ENCODE measurements at places on chromosomes 6 and 20.

- DNase-seq, result peak; percentile 64
Measured at GRCh38 chr6:3484192-3484591, 27.3 kb upstream of the SLC22A23 start.

GRCh38 chr20:34951252-34951651 is 4.4 kb downstream of the GSS start:
- DNase-seq, result no peak

- DNase-seq, result peak; percentile 49
Measured at GRCh38 chr6:25089442-25089841, 153.7 kb upstream of the RIPOR2 start.

DNA sequence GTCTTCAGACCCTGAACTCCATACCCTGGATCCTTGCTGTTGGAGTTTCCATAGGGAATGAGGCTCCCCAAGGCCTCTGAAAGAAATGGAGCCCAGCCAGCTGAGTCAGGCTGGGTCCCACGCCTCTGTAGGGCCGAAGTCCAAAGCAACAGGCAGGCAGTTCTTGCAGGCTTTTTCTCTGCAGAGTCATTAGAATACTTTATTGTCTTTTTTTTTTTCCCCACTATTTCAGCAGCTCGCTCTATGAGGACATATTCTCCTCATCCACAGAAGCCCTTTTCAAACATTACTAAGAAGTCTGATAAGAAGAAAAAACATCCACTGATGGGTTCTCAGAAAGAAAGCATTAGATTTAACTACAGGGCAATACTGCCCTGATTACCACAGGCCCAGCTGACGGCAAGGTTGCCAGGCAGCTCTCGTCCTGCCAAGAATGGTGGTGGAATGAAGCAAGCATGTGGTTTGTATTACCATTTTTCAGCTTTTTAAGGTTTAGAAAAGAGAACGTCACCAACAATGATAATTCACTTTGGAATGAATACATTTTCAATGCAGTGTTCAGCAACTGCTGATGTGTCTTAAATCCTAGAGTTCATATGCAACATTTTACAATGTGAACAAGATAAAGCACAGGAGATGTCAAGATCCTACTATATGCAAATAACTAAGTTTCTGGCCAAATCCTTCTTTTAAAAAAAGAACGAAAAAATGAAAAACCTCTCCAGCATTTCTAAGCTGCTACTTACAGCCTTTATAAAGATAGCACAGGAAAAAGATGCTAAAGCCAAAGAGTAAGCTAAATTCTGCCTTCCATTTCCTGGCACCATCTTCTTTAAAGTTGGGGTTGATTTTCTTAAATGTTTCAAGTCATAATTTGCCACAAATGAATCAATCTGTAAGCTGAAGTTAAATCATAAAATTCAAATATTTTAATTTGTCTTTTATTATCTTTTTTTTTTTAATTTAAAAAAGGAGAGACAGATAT is 223.6 kb upstream of the CITED2 start:
- DNase-seq, result peak; percentile 96

GRCh38 chr6:63269470-63269869 is 50.3 kb downstream of the LGSN start:
- no peak for DNase-seq

GRCh38 chr6:16322666-16323312 is 84.4 kb downstream of the GMPR start:
- DNase-seq, result peak; percentile 79

DNA sequence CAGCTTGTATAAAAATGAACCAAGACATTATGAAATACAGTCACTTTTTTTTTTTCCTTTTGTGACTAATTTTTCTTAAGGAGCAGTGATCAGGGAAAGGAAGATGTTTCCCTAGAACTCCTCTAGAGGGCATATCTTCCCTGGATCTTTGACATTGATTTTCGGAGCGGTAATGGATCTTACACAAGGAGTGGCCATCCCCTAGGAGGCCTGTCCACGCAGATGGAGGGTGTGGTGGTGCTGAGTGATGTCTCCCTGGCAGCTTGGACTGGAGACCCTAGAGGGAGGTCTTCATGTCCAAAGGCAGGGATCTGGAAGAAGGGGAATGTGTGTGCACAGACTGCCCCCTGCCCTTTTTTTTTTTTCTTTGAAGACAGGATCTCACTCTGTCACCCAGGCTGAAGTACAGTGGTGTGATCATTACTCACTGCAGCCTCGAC is 7.0 kb upstream of the KIFC1 start:
- DNase-seq, result peak; percentile 90

DNA sequence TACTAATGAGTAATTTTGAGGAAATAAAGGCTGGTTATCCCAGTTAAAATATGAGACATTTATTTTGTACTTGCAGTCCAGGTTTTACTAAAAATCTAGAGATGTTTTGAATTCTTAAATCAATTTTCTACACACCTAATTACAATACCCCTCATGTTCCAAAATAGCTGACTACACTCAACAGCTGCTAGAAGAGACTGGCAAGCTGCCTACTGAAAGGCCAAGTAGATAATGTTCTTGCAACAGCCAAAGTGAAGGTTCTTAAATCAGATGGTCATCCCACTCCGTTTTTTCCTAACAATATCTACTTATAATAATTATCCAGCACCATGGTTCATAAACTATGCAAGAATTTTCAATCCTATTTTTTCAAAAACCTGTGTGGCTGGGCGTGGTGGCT is 69.0 kb downstream of the DTNBP1 start:
- no peak for DNase-seq

DNA sequence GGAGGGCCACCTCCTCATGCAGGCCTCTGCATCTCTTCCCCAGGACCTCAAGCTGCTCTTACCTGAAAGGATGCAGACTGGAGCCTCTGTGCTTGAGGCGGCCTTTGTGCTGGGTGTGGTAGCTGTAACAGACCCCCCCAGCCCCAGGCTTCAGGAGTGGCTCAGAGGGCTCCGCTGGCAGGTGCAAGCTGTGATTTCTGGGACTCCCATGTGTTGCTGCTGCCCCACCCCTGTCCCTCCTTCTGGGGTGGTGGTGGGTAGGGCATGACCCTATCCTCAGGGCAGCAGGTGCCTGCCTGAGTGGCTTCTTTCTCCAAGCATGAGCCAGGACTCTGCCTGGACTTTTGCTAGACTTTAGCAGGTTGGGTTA is 121.2 kb downstream of the SULF2 start:
- no peak for DNase-seq

DNA sequence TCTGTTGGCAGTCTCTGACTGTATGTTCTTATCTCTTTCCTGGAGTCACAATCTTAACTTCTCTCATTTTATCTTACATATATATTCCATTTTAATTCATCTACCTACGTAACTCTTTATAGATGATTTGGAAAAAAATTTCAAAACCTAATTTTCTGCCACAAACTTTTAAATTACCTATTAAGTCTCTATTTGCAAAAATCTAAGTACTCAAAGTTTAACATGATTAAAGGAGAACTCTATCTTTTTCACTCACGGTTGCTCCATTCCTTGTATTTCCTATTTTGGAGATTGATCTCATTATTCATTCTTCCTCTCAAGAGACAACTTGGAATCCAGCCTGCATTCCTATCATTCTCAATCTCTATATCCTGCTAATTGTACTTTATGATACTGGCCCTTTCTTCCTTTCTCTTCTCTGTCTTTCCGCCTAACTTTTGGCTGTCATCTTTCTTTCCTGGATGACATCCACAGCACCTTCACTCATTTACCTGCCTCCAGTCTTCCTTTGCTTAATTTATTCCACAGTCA is 1071.1 kb upstream of the CITED2 start:
- peak; percentile 60 for DNase-seq

DNA sequence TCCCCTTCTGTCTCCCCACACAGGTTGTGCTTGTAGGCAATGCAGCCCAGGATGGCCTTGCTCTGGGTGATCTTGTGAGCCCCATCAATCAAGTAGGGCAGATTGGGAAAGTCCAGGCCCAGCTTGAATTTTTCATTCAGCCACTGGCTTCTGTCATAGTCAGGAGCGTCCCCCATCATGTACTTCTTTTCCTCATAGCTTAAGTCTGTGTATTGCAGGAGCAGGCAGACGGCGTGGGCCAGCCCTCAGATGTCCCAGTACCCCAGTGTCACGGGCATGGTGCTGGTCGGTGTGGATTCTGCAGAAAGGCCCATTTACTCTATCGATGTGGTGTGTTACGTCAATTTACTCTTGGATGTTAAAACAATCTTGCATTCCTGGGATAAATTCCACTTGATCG is 40.1 kb upstream of the SLC16A10 start:
- DNase-seq, result no peak

DNA sequence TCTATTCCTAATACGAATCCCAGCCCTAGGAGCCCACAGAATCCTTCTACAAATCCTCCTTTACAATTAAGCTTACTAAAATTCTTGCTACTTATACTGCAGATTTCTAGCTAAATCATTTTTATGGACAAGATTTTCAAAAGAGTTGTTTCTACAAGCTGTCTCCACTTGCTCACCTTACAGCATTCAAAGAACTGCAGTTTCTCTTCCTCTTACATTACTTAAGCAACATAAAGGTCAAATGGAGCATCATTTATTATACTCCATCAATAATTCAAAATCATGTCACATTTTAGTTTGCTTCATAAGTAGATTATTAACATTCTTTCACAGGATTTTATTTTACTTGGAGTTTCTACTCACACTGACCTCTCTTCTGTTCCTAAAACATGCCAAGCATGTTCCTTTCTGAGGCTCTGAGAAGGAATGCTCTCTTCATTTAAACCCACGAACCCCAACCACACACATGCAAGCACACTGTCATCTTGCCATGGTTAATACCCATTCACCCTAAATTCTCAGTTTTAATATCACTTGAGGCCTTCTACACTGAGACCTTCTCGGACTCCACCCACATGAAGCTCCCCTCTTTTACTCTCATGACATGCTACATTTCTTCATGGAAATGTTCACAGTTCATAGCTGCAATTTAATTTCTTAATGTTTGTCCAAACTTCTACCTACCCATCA is 388.2 kb downstream of the TBC1D32 start:
- DNase-seq, result no peak

GRCh38 chr6:40315060-40315459 is 272.1 kb downstream of the LRFN2 start:
- DNase-seq, result no peak

GRCh38 chr20:25148181-25148981 is 47.1 kb upstream of the ENTPD6 start:
- peak; percentile 82 for DNase-seq

- peak; percentile 92 for DNase-seq
Measured at GRCh38 chr20:57947421-57948179, 237.8 kb upstream of the PMEPA1 start.

DNA sequence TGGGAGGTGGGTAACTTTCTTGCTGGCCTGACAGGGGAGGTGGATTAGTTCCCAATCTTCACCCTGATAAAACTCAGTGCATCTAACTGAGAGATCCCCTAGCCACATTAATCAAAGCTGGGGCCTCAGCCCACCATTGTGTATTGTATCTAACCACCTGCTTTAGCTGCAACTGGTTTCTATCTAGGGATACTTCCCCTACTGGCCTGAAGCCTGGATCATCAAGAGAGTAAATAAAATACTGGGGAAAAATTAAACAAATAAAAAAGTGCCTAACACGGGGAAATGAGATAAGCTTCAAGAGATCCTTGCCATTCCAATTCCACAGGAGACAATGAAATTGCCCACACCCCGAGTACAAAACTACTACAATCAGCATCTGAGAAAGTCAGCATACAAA is 149.4 kb downstream of the INSM1 start:
- no peak for DNase-seq

GRCh38 chr6:165800337-165800736 is 137.3 kb upstream of the PDE10A start:
- DNase-seq, result no peak

GRCh38 chr6:27599859-27600532 is 127.1 kb upstream of the ZNF184 start:
- no peak for DNase-seq

DNA sequence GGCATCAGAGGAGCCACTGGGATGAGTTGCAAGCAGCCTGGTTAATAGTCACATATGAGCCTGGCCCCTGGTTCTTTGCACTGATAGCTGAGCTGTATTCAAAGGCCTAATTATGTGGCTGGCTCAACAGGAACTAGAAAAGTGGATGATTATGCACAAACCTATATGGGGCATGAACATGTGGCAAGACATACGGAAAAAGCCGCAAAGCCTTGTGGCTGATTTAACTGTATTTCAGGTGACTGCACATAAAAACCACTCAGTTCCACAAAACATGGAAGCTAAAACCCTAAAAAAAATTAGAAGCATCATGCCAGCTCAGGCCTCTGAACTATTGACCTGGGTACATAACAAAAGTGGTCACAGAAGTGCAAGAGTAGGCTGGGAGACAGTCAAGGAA is 13.0 kb upstream of the MUC22 start:
- no peak for DNase-seq

- no peak for DNase-seq
Measured at GRCh38 chr6:13998356-13998755, 73.6 kb downstream of the RNF182 start.

DNA sequence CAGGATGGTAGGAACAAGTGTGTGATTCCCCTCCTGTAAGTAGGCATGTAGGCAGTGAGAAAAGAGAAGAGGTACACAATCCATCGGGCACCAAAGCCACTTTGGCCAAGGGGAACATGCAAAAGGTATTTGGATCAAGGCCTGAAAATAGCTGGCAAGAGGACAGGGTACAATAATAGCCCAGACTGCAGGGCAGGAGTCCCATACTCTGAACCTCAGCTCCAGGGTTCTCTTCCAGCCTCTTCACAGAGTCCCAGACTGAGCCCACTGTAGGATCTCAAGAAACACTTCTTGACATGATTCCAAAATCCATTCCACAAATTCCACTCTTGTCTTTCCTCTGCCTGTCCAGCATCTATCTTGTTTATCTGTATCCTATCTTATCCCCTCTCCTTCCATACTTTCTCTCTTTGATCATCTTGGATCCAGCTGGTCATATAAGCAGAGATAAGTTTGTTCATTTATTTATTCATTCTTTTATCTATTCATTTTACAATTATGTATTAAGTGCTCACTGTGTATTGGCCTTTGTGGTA is 19.7 kb downstream of the ACSS2 start:
- DNase-seq, result no peak

GRCh38 chr6:35665573-35665972 is 23.1 kb downstream of the FKBP5 start:
- no peak for DNase-seq

GRCh38 chr6:113634352-113635163 is 222.6 kb upstream of the MARCKS start:
- DNase-seq, result peak; percentile 69

DNA sequence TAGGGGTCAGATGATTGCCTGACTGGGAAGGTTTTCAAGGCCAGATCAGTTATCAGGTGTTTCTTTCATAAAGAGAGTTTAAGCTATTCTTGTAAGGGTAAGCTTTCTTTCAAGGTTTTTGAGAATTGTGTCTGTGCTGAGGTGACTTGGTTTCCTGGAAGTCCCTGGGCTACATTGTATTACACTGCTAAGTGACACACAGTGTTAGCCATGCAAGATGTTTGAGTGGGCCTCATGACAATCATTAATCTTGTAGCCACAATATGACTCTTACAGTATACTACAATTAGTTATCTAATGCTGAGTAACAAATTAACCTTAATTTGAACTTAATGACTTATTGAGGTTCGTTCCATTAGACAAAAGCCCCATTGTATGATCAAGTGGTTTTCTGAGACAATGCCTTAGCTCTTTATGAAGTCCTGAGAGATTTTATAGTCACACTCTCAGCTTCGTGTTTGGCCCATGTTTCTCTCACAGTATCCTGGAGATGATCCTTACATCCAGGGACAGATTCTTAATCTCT is 186.7 kb downstream of the RPS12 start:
- no peak for DNase-seq

GRCh38 chr6:38166411-38167240 is 347.1 kb downstream of the ZFAND3 start:
- no peak for DNase-seq

Data from GM23248 (cell line).